CD4-positive, alpha-beta T cell (primary cell): ENCODE measurements at places on chromosomes 2 and 18.

GRCh38 chr2:201953396-201953795 lies 80.3 kb upstream of the FZD7 start:
- DNase-seq = no peak

- no peak for DNase-seq
Measured at GRCh38 chr2:187924293-187924692, 367.4 kb upstream of the GULP1 start.

GRCh38 chr2:64218137-64218802 lies 74.0 kb upstream of the PELI1 start:
- no peak for DNase-seq

DNA sequence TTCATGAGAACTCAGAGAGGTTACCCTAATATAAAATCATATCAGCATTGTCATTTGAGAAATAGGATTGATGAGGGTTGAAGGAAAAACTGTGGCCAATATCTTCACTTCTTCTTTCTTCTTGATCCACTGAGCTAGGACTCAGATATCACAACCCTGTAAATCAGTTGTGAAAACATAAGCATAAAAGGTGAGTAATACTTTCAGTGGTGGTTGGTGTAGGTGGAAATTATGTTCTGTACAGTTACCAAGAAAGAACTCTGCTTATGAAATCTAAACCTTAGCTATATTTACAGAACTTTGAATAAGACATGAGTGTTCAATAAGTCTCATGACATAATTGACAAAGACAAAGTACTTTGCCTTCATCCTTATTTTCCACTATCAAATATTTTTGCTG lies 56.3 kb downstream of the PAX3 start:
- DNase-seq = no peak

GRCh38 chr2:12731701-12732280 lies 15.1 kb downstream of the TRIB2 start:
- DNase-seq = no peak
